ENCODE measurements at places on chromosomes 3 and 15.

GRCh38 chr3:106160396-106160795 lies 291.6 kb upstream of the CBLB start:
- DNase-seq, result no peak

DNA sequence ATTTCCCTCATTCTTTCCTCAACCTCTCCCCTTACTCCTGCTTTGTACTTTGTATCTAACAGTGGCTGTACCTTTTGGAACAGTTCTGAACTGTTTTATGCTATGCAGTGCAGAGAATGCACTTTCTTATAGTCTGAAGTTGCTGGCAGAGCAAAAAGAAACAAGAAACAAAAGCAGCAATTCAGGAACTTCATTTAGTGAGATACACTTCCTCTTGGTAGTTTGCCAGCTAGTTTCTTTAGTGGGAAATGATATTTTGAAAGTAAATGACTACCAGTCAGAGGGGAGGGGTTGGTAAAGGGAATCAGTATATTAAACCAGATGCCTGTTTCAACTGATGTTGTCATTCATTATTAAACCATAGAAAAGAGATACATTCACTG lies 55.0 kb upstream of the CHD2 start:
- peak; percentile 97 for DNase-seq

GRCh38 chr15:71237456-71238188 lies 122.4 kb downstream of the THSD4 start:
- no peak for DNase-seq

DNA sequence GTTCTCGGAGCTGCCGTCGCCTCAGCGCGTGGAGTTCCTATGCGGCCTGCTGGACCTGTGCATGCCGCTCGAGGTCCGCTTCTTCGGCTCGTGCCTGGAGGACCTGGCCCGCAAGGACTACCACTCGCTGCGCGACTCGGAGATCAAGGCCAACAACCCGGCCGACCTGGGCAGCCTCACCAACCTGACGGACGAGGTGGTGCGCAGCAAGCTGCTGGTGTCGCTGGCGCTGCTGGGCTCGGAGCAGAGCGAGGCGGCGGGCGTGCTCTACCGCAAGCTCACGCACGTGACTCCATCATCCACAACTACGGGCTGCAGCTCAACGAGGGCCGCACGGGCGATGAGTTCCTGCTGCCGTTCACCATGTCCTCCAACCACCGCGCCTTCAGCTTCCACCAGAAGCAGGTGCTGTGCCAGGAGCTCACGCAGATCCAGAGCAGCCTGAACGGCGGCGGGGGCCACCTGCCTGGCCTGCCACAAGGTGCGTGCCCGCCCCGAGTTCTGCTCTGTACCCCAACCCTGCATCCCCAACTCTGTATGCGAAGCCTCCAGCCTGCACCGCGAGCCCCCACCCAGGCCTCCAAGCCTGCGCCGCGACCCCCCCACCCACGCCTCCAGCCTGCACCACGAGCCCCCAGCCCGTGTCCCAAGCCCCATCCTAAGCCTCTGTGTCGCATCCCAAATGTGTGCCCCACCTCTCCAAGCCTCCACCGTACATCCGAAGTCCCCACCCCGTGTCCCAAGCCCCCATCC lies 178.2 kb downstream of the OR4M2 start:
- DNase-seq, result no peak

- no peak for DNase-seq
Measured at GRCh38 chr3:4642611-4643010, 149.5 kb downstream of the ITPR1 start.

DNA sequence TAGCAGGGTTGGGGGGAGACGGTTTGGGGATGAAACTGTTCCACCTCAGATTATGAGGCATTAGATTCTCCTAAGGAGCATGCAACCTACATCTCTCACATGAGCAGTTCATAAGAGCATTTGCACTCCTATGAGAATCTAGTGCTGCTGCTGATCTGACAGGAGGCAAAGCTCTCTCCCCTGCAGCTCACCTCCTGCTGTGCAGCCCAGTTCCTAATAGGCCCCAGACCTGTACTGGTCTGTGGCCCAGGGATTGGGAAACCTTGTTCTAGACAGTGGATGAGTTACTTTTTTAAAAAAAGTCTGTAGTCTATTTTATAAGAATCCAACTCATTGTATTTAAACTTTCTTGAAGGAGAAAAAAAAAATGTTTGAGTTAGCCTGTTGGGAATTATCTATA lies 100.0 kb downstream of the HHLA2 start:
- DNase-seq, result no peak

DNA sequence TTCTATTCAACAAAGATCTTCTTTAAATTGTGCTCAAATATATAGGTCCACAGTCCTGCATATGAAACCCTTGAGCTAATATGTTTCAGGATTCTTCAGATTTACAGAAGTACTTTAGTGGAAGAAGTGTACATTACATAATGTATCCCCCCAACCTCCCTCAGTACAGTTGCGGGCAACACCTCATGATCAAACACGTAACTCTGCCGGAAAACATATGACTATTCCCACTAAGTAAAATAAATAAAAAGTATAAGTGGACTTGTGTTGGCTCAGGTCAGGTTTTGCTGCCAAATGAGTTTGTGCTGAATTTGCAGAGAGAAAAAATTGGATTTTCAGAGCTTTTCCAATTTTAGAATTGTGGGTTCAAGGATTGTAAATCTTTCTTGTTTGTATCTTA lies 267.6 kb upstream of the MDFIC2 start:
- no peak for DNase-seq

DNA sequence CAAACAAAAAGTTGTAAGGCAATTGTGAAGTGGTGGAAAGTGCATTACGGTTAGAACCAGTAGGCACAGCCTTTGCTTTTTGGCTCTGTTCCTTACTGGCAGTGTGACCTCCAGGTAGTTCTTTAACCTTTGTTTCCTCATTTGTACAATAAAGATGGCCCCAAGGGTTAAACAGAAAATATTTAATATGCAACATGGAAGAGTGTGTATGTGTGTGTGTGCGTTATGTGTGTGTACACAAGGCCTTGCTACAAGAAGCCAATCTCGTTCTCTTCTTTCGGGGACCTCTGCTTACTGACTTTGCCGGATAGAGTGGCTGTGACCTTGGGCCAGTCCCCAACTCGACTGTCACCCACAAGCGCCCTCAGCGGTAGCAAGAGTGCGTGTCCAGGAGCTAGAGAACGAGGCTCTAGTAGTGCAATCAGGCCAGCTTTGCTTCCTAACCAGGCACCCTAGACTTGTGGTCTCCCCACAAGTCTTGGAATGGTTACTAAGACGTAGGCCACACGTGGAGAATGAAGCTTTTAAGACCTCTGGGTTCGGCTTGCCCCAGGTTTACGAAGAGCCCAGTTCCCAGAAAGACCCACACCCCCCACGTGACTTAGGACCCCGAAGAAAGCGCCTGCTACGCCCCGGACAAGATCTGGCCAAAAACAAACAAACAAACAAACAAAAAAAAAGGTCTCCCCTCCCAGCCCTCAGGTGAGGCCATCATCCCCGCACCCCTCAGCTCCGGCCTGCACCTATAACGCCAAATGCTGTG lies 593 bp downstream of the CIAO2A start:
- peak; percentile 52 for DNase-seq

DNA sequence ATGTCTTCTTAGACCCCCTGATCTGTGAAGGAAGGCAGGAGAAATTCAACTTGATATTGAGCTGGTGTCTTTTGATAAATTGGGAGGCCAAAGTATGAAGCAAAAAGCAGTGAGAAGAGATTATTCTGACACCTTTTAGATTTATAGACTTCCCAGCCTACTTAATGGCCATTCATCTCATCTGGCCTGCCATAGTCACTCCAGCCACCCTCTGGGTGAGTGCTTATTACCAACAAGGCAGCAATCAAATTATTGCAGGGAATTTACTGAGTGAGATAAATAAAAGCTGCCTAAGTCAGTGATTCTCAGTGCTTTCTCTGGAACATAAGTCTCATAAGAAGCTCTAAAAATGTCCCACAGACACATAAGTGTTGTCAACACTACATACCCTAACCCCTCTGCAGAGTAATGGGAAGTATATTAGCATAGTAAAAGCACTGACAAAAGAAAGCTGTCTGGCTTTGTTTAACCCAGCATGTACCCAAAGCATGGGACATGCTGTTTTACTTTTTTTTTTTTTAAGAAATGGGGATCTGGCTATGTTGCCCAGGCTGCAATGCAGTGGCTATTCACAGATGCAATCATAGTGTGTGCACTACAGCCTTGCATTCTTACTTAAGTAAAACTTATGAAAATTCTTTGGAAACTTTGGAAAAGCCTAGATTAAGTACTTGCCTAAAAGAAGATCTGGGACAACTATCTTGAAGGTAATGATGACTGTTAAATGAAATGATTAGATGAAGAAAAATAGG lies 725.3 kb downstream of the TUSC7 start:
- no peak for DNase-seq

- no peak for DNase-seq
Measured at GRCh38 chr3:65914740-65915367, 123.9 kb downstream of the MAGI1 start.

DNA sequence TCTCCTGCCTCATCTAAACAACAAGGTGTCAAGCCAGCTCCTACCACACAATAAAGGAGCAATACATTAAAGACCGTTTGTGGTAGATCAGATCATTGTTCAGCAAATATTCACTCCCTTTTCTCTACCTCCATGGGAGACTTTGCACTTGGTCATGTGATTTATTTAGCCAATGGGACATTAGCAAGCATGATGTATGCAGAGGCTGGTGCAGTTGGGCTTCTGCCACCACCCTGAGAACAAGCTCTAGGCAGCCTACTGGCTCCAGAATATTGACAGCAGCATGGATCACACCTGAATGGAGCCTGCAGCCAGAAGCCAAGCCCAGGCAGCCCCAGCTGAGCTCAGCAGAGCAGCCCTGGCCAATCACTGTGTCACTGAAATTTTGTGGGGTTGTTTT lies 99.4 kb upstream of the UBE2E2 start:
- DNase-seq, result no peak

DNA sequence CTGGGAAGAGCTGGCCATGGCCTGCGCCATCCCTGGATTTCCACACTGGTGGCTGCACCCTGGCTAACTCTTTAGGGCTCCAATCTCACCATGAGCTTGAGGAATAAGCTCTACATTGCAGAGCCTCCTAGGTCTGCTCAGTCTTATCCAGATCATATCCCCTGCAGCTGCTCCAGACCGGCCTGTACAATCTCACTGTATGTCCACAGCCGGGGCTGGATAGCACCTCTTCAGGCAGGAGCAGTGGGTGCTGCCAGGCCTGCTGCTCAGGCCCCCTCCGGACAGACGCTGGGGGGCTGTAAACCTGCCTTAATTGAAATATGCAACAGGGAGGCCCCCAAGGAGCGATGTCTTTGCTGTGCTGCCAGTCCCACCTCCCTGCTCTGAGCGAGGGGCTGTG lies 15.6 kb downstream of the INSYN1 start:
- no peak for DNase-seq

DNA sequence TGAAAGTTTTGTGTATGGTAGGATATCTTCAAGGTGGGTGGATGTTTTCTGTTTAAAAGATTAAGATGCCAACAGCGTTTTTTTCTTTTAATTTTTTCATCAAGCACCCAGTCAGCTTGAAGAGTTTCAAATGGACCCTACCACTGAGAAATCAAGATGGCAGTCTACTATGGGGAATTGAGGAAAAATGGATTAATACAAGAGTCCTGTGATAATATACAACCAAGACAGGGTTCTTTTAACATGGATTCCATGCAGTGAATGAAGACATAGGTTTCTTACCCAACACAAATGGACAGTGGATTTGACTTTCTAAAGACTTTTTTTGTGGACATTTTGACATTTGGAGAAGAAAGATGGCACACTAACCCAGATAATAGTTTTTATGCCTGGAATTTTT lies 2.5 kb upstream of the CHD2 start:
- no peak for DNase-seq

DNA sequence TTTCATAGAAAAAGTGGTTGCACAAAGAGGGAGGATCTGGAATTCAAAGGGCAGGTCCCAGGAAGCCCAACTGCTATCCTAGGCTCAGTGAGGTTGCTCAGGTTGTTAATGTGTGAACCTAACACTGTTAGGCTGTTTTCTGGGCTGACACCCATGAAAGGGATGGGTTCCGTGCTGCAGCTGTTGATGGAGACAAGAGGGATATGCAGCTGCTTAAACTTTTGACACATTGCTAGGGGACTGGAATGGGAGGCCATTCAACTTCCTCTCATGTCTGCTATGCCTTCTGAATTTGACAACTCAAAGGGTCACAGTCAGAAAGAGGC lies 198.0 kb upstream of the NR2E3 start:
- no peak for DNase-seq

GRCh38 chr3:192122832-192123594 lies 604.3 kb downstream of the FGF12 start:
- DNase-seq, result no peak

DNA sequence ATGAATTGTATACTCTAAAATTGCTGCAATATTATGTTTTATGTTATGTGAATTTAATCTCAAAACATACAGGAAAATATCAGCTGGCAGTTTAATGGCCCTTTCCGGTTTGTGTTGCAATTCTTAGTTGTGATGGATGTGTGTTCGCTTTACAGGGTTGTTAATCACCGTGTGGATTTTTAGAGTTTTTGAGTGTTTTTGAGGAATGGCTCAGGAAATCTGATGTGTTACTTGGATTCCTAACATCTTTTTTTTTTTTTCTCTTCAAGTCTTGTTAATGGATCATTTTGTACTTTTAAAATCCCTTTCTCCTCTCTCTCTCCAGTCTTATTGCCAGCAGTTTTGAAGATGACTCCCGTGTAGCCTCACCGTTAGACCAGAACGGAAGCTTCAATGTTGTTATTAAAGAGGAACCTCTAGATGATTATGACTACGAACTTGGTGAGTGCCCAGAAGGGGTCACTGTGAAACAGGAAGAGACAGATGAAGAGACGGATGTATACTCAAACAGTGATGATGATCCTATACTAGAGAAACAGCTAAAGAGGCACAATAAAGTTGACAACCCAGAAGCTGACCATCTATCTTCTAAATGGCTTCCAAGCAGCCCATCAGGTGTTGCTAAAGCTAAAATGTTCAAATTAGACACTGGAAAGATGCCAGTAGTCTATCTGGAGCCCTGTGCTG lies 35.7 kb downstream of the MGA start:
- peak; percentile 60 for DNase-seq

- no peak for DNase-seq
Measured at GRCh38 chr15:57348081-57348480, 28.2 kb upstream of the CGNL1 start.

DNA sequence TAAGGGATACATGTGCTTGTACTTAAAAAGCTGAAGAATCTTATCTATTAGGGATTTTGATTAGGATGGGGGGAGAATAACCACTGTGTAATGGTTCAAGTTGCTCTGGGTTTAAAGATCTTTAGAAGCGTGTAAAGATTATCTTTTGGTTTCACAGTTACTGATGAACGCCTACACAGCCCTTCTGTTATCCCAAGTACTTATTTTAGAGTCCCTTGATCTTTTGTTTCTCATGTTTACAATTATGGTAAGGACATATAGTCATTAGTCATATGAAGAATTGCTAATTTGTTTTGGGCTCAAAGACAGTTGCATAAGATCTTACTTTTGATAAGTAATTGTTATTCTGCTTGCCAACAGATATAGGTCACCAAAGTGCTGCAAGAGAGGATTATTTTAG lies 160.1 kb downstream of the PLCL2 start:
- no peak for DNase-seq

GRCh38 chr3:49054344-49054862 lies 25.2 kb upstream of the IMPDH2 start:
- no peak for DNase-seq
